RWPE1 (cell line): ENCODE measurements at places on chromosomes 4 and X.

GRCh38 chr4:53068755-53069330, 206.7 kb downstream of the RASL11B start:
- no peak for DNase-seq

DNA sequence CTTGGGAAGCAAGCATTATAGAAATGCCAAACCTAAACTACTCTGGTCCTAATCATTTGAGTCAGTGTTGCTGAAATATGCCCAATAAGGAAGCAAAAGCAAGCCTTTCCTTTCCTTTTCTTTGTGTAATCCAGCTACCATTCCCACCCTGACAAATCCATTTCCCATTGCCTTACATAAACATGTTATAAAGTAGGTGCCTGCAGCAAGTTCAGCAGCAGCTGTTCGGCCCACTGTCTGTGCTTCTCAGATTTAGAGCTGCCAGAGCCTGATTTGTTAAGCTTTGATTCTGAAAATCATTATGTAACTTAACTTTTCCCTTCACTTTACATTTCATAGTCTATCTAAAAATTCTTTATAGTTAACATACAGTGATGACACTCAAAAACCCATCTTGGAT, 148.6 kb downstream of the EPHA5 start:
- DNase-seq = no peak

DNA sequence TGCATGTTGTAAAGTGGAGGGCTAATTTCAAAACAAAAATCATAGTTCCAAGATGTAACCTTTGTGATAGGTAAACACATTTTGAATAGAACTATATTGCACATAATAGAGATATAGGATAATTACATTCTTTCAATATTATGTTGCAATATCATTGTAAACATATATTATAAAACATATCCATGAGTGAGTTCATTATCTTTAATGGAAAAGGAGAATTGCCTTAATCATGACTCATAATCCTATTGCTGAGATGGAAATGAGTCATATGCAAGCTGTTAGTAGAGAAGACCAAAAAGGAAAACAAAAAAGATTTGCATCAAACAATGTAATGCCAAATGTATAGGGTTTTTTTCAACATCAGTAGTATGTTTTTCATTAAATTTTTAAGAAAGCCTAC, 73.7 kb upstream of the WDR44 start:
- DNase-seq = peak; percentile 29

GRCh38 chr4:42906891-42907759, 14.6 kb downstream of the GRXCR1 start:
- peak; percentile 43 for DNase-seq

DNA sequence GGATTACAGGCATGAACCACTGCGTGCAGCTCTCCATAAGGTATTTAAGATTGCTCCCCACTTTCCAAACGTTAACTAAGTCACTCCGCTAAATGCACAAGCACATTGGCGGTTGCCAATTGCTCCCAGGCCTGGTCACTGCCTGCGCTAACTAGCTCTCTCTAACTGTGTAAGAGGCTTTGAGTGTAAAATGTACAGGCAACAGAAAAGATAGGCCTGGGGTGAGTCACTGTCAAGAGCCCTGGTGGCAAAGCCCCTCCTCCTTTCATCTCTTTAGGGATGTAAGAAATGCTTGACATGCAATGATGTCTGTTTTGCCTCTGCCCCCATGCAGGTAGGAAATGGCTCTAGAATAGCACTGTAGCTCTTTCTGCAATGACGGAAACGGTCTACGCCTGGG, 329.7 kb upstream of the GATB start:
- no peak for DNase-seq

DNA sequence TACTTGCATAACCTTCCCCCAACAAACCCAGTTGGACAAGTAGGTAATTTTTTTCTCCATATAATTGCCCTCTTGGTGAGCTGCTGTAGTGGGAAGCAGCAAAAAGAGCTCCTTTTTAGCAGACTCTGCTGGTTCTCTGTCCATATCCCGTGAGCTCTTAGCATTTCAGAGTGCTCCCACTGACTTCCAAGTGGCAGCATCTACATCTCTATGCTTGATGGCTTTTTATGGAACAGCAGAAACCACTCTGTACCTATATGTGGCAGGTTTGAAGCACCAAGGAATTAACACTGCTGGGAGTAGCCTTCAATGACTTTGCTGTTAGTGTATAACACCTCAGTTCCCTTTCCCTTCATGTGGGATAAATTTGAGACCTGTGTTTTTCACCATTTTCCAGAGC, 168.4 kb upstream of the NHS start:
- no peak for DNase-seq

- no peak for DNase-seq
These were observed 172.8 kb downstream of the TEX13C start for GRCh38 chrX:125492439-125492838.

GRCh38 chrX:27680726-27681125, 90.6 kb downstream of the DCAF8L2 start:
- no peak for DNase-seq

DNA sequence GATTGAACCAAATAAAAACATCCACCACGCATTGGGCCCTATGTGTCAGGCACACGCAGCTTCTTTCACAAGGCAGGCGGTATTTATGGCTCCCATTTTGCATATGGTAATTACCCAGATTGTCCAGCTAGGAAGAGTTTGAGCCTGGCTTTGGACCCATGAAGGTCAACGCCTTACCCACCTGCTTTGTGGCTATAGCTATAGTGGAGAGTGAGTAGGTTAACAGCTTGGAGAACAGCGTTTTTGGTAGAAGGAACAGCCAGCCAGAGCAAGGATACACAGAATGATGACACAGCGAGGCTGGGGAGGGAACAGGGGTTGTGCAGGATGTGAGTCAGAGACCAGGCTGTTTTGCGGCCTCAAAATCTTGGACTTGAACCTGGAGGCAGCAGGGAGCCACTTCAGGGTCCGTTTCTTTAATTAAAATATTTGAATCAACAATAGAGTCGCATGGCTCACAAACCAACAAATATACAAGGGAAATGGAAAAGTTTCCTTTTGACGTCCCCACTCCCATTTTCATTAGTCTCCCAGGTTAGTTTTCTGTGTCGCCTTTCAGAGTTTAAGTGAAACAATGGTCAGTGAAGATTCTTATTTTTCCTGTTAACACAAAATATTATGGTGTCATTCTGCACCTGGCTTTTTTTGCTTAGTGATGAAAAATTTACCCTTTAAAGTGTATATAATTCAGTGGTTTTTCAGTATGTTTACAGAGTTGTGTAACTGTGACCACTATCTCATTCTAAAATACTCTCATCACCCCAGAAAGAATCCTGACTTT, 118.2 kb upstream of the STX18 start:
- peak; percentile 74 for DNase-seq

DNA sequence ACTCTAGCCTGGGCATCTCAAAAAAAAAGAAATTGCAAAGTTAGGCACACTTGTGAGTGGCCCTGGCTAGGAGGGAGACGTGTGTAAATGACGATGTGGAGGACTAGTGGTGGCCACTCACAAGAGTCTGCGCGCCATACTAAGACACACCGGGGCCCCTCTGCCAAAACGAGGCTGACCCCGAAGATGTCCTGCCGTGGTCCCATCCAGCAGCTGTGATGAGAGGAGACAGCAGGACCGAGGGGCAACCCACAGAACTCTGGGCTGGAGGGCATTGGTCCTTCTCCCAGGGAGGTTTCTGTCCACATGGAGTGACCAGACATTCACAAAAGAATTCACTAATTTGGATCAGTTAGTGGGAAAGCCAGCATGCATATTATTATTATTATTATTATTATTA, 47.4 kb downstream of the NOP14 start:
- DNase-seq = no peak

DNA sequence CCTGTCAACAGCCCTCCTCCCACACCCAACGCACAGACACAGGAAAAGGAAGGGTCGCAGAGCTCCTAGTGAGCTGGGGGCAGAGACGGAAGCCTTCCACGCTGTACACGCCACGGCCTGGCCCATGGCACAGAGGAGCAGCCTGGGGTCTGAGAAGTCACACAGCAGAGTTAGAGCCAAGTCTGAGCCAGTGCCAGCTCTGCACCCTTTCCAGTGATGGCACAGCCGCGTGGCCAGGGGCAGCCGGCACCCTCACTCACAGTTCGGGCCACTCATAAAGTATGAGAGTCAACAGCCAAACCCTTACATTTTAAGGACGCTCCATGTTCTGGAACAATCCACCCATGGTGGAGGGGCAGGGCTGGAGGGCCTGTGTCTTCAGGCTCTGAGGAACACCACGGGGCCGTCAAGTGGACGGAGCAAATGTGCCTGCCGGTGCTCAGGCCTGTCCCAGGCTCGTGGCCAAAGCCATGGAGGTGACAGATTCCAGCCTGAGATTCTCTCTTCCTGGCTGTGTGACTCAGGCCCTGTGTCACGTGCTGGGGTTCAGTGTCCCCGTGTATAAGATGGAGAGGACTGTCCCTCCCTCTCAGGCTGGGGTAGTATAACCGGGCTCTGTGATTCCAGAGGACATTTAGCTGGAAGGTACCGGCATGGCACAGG, 91.2 kb downstream of the ABLIM2 start:
- no peak for DNase-seq

DNA sequence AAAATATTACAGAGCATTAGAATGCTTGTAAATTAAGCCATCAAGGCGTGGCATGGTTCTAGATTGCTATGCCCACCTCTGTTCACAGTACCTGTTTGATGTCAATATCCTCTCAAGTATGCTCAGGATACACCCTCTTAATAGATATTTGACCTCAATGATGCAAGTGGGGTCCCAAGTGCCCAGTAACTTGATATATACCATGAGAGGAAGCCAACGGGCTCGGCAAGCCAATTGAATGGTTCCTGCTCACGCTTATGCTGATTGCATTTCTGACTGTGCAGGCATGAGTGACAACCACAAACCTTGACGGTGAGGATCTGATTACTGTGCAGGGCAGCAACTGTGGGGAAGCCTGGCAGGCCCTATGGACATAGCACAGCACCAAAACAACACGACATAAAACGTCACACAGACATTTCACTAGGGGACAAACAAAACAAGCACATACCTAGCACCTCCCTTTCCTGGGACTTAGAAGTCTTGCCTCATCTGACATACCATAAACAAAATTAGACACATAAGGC, 179.1 kb upstream of the ETNPPL start:
- DNase-seq = no peak
